Thymus (tissue), 14 donors: ENCODE measurements at places on chromosomes 3 and 15. TPM values are rescaled to one million over a fixed set of nuclear protein-coding genes. Genes with fewer than 3 reads are reported as not detected.

Gene IGSF11
- polyA plus RNA-seq, result 0.27 TPM

Gene THRB
- 3.5 TPM for polyA plus RNA-seq

Gene SLC22A14
- polyA plus RNA-seq, result 0.21 TPM

Gene CCR9
- polyA plus RNA-seq, result 133 TPM

Gene CNTN3
- polyA plus RNA-seq, result 3.7 TPM

Gene SPTSSB
- 3.3 TPM for polyA plus RNA-seq

Gene ZNF860
- polyA plus RNA-seq, result 0.52 TPM
